ENCODE measurements at places on chromosomes 5 and 9. TPM values are rescaled to one million over a fixed set of nuclear protein-coding genes. Genes with fewer than 3 reads are reported as not detected.

DNA sequence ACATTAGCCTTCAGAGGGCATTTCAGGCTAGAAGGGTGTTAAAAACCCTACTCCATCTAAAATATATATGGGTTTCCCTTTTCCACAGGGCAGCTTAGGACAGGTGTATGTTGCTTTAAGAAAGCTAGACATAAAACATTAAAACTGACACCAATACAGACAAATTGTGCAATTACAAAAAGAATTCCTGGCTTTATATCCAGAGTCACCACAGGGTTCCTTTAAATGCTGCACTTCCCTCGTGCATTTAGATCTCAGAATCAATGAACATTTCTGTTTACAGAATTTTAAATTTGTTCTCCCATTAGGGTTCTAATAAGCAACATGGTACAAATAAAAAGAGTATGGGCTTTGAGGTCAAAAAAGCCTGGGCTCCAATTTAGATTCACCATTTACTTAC is 170.2 kb downstream of the MAPKAP1 start:
- DNase-seq = no peak

The C9 gene
- not detected for total RNA-seq

GRCh38 chr9:116842658-116843057 is 155.6 kb downstream of the TRIM32 start:
- DNase-seq = peak; percentile 17

The SPATA6L gene
- 1.4 TPM for total RNA-seq

- no peak for DNase-seq
Observed at GRCh38 chr9:127880143-127880542, 2.7 kb upstream of the AK1 start.

The LEAP2 gene
- total RNA-seq = not detected

The PAEP gene
- not detected for total RNA-seq

The PIGO gene
- 19.9 TPM for total RNA-seq

DNA sequence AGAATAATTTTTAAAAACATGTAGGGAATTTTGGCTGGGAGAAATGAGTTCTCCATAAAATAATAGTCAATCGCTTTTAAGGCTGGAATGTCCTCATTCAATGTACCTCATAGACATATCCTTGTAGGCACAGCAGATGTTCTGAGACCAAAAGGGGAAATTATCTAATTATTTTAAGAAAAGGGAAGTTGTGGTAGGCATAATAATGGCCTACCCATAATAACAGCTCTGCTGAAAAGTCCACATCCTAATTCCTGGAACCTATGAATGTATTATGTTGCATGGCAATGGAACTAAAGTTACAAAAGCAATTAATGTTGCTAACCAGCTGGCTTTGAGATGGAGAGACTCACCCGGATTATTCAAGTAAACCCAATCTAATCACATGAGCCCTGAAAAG is 216.1 kb downstream of the TRIM36 start:
- no peak for DNase-seq

The FAM13B gene
- total RNA-seq = 13.0 TPM

- DNase-seq = no peak
Observed at GRCh38 chr5:175836737-175837136, 34.6 kb upstream of the CPLX2 start.

GRCh38 chr9:133151041-133151440 is 12.7 kb downstream of the GBGT1 start:
- DNase-seq = no peak

GRCh38 chr9:89598926-89599325 is 5.9 kb upstream of the GADD45G start:
- DNase-seq = no peak

The LECT2 gene
- total RNA-seq = not detected

DNA sequence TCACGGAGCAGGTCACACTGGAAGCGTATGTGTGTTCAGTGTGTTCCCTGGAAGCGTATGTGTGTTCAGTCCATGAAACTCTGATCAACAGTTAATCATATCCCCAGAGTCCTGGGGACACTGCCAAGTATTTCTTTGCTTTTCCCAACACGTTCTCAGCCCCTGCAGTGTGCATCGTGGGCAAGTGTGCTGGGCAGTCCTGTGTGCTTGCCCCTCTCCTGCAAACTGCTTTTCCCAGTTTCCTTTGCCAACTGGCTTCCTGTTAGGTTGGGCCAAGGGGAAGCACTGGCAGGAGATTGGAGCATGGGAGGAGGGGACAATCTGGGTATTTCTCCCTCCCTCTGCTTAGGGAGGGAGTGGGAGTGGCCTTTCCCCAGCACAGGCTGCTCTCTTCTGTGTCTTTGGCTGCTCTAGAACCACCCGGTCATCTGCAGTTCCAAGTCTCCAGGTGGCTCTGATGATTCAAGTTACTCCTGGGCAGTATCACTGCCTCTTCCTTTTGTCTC is 36.8 kb upstream of the NEK6 start:
- DNase-seq = peak; percentile 93

GRCh38 chr9:84975926-84976325 is 306.4 kb downstream of the NTRK2 start:
- no peak for DNase-seq

DNA sequence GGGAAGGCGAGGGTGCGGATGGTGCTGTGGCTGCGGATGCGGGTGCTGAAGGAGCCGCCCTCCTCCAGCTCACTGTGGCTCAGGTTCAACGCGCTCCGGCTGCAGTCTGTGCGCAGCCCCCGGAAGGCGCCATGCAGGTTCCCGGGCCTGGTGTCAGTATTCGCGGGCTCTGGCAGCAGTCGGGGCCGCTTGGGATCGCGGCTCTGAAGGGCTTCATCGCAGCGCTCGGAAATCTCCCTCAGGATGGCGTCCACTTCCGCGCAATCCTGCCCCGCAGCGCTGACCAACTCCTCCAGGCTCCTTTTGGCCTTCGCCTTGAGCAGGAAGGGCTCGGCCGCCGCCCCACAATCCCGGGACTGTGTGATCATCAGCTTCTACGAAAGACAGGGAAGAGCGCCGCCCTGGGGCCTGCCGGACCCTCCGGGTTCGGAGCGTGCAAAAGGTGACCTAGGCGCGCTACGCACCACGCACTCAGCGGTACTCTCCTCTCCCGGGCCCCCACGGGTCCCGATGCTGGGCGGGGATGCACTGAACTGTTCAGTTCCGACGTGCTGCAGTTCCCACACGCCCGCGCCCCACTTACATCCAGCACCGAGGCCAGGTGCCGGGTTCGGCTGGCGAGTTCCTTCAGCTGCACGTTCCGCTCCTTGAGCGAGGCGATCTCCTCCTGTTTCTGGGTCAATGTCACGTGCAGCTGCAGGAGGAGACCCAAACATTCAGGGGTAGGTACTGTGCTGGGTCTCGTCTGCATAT is 6.5 kb downstream of the MCIDAS start:
- DNase-seq = no peak

DNA sequence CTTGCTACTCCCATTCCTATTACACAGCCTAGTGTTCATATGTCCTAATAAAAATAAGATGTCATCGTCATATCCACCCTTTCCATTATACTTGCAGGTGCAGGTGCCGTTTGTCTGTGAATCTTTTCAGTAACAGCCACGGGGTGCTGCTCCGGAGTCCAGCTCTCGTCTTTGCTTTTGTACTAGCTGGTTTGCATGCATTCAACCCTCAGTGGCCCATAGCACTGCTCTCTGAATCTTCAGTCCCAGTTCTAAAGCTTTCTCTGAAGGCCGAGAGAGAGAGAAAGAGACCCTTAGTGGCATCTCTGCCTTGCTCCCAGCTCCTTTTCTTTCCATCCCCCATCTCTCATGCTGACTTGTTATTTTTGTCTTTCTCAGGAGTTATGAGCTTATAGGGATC is 468.5 kb downstream of the TMEM232 start:
- DNase-seq = no peak

- DNase-seq = no peak
Observed at GRCh38 chr9:121568343-121569265, 69.0 kb upstream of the GGTA1 start.

GRCh38 chr5:132825033-132825833 is 5.2 kb downstream of the SHROOM1 start:
- no peak for DNase-seq

- DNase-seq = no peak
Observed at GRCh38 chr5:116454417-116454927, 120.2 kb downstream of the SEMA6A start.

DNA sequence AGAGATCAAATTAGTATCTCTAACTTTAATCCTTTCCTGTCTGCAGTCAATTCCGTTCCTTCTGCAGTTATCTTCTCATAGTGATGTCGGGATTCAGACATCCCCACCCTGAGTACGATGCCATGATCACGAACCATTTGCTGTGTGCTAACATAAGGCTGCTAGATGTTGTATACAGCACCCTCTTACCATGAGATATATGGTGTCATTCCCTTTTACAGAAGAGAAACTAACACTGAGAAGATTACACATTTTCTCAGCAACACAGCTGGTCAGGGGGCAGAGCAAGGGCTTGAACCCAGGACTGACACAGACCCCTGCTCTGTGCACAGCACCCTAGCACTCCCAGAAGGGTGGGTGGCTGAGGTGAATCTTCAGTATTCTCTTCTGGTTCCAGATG is 46.9 kb upstream of the HSD17B4 start:
- no peak for DNase-seq

- DNase-seq = no peak
Observed at GRCh38 chr9:26574898-26575440, 317.6 kb downstream of the CAAP1 start.

The C6 gene
- not detected for total RNA-seq

GRCh38 chr5:123673107-123673506 is 161.1 kb downstream of the CSNK1G3 start:
- no peak for DNase-seq

DNA sequence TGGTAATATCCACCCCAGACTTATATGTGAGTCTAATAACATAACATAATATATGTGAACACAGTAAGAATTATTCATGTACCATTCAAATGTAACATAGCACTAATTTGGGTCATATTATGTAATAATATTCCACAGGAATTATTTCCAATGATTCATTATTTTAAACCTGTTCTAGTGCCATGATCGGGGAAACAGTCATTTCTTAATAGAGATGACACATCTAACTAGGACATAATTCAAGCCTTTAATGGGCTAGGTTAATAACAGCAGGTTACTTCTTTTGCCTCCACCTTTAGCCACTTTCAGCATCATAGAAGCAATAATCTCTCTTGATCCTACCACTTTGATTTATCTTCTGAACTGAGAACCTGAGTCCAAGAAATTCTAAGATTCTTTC is 12.3 kb downstream of the SPINK9 start:
- peak; percentile 60 for DNase-seq
